ENCODE measurements at places on chromosomes 1 and 21.

- no peak for DNase-seq
Observed at GRCh38 chr21:16427587-16428087, 697.9 kb downstream of the USP25 start.

DNA sequence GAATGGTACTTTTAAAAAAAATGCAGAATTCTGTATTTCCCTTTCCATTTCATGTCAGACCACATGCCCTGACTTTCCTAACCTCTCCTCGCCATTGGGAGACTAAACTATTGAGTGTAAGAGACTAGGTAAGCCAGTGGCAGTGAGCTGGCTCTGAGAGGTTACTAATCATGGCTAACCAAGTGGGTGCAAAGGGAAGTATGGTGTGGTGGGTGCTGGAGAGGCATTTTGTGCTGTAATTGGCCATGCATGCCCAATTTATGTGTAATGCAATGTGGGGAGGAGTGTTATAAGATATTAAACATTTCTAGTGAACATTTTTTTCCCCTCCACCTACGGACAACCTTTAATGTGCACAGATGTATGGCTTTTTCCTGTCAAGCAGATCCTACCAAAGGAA, 190.1 kb downstream of the LMO4 start:
- DNase-seq = no peak

GRCh38 chr21:45335761-45336534, 48.3 kb upstream of the POFUT2 start:
- DNase-seq = no peak

DNA sequence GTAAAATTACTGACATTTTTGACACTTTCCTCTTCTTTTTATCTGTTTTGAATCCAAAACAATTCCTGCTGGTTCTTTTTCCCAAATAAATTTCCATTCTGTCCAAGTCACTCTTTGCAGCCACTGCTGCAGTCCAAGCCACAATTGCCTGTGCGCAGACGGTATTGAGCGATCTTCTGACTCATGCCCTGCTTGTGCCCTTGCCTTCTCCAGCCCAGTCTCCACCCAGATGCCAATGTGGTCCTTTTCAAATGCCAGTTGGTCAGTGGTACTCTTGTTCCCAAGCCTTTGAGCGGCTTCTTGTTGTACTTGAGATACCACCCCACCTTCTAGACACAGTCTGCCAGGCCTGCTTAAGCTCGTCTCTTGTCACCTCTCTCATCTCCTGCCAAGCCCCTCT, 78.9 kb downstream of the CAMTA1 start:
- no peak for DNase-seq

DNA sequence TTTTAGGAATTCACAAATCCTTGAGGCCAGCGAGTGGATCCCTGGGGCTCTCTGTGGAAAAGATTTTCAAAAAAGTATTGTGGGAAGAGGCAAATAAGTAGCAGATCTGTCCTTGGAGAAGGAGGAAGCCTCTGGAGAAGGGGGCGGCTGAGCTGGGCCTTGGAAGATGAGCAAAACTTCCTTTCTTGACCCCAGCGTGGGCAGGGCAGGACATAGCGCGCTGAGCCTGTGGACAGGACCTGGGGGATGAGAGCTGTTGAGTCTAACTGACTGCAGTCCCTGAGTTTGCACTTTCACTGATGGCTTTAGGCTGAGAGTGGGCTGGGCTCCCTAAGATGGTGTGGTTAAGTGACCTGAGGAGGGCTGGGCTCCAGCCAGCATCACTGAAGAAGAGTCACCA, 170.2 kb upstream of the GALNT2 start:
- no peak for DNase-seq

- DNase-seq = no peak
Observed at GRCh38 chr1:245475126-245475525, 320.3 kb downstream of the KIF26B start.

- no peak for DNase-seq
Observed at GRCh38 chr1:228368801-228369607, 37.6 kb downstream of the TRIM11 start.

DNA sequence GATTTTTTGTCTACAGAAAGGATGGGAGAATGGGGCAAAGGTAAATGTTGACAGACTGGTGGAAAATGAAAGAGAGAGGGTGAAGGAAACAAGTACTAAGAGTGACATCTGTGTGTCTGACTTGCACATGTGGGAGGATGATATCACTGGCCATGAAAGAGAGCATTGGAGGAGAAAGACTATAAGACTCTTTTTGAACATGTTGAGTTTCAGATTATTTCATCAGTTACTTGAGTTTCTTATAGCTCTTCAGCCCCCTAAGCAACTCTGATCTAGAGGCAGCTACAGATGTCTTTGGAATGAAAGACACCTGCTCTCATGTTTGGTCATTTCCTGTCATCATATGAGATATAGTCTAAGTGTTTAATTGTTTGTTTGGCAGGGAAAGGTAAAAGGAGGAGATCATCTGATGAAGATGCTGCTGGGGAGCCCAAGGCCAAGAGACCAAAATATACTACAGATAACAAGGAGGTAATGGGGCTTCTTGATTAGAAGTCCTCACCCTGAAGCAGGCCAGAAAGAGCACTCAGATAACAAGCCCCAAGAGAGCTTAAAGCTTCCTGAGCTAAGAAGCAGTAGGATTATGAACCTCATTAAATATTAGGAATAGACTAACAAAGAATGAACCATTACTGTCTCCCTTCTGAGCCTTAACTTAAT, 4.5 kb downstream of the POLR3C start:
- DNase-seq = no peak

- DNase-seq = no peak
Observed at GRCh38 chr1:43904660-43905551, 28.7 kb upstream of the ARTN start.

GRCh38 chr21:42654913-42655795, 1.7 kb downstream of the PDE9A start:
- no peak for DNase-seq

DNA sequence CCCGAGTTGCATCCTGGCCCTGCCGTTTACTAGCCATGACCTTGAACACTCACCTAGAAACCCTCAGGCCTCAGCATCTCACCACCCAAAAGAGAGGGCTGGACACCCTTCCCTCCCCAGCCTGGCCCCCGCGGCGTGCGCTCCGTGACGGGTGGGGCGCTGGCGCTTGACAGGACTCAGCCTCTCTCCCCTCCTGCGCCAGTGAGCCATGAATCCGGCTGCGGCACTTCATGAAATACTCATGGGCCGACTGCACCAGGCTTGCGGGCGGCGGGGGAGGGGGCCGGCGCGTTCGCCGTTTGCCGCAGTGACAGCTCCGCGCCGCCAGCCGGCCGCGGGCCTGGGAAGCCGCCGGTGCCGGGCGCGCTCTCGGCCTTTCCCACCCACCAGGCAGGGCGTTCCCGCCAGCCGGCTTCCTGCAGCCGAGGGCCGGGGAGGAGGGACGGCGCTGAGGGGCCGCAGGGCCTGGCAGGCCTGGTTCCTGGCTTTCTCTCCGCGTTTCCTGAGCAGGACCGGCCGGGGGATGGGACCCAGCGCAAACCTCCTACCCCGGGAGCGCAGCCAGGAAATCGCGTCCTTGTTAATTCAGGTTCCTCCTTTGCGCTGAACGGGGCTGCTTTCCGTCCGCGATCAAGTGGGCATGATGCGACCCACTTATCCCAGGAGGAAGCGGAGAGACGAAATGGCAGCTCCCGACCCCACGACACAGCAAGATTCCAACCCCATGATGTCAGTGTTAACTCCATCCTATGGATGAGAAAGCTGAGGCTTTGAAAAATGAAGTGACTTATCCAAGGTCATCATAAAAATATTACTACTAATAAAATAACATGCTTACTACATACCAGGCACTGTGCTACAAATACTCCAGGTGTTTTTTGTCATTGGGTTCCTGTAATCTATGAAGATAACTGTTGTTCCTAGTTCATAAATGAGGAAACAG, 9.1 kb upstream of the LUZP1 start:
- DNase-seq = no peak

GRCh38 chr1:22139817-22140216, 3.1 kb downstream of the WNT4 start:
- DNase-seq = no peak

DNA sequence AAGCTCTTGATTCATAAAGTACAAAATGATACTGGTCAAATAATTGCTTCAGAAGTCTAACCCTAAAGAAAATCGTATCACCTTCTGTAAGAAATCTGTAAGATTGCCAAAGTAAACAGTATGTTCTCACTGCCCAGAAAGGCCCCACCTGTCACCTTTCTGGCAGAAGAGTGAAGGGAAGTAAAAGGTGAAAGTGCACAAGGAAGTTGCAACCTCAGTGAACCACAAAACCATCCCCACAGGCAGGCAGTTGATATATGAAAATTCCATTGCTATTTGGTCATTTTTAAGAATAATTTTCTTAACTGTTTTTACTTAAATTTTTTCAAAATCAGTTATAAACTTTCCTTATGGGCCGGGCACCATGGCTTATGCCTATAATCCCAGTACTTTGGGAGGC, 48.5 kb upstream of the FBXO28 start:
- DNase-seq = no peak

GRCh38 chr1:62882201-62883104, 98.5 kb downstream of the ATG4C start:
- no peak for DNase-seq

DNA sequence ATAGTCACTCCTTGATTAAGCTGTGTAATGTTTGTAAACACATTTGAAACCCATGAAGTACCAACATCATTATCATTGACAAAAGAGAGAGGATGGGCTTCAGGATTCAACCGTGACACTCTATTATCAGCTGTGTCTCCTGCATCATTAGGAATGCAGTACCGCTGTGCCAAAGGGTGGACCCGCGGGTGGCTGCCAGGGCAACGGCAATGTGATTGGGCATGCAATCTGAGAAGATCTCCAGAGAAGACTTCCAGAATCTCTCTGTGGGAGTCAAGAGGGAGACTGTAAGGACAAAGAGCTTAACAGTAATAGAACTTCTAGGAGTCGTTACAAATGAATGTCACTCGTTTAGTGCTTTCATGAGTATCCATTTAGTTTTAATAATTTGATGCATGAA, 97.9 kb downstream of the USH2A start:
- no peak for DNase-seq

GRCh38 chr21:37071561-37072273, 1.2 kb downstream of the PIGP start:
- DNase-seq = no peak

- DNase-seq = no peak
Observed at GRCh38 chr1:224786533-224787250, 142.8 kb upstream of the DNAH14 start.

GRCh38 chr1:201573030-201573429, 34.1 kb downstream of the NAV1 start:
- no peak for DNase-seq

- DNase-seq = peak; percentile 21
Observed at GRCh38 chr1:110634455-110635311, 28.5 kb upstream of the KCNA2 start.

GRCh38 chr1:92791487-92792066, 6.7 kb upstream of the EVI5 start:
- no peak for DNase-seq

DNA sequence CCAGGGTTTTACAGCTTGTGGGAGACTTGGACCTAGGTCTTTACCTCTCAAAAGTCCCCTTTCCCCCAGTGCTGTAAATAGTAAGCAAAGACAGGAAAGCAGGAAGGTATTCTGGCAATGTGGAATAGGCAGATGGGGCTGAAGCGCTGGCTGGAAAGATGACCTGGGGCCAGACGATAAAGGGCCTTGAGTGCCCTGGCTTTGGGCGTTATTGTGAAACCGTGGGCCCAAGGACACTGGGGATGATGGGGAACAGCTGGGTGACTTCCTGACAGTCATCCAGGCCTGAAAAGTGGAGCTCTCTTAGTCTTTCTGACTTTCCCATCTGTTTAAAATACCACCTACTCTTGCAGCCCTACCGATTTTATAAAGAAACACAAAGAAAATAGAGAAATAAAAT, 16.3 kb downstream of the URB2 start:
- no peak for DNase-seq

DNA sequence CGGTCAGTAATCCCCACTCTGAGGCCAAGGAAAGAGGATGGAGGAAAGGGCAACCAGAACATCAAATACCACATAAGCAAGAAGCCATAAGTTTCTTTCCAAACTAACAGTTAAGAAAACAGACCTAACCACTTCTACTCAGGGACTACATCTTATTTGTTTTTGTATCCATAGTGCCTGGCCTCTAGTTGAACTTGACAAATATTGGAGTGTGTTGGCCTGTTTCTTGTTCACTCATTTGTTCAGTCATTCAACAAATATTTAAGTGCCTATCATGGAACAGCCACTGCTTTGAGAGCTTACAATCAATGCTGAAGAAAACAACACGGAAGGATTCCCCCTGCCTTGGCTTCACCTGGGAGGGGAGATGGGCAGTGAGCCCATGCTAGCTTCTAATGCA, 69.7 kb downstream of the ST6GALNAC3 start:
- DNase-seq = no peak

GRCh38 chr1:66533804-66534740, at the start of gene SGIP1:
Gene SGIP1 (plus strand): TSS chr1:66534153. CDS start chr1:66534359, 206 bp downstream.
- no peak for DNase-seq

GRCh38 chr1:177411381-177411780, 240.6 kb downstream of the BRINP2 start:
- no peak for DNase-seq

DNA sequence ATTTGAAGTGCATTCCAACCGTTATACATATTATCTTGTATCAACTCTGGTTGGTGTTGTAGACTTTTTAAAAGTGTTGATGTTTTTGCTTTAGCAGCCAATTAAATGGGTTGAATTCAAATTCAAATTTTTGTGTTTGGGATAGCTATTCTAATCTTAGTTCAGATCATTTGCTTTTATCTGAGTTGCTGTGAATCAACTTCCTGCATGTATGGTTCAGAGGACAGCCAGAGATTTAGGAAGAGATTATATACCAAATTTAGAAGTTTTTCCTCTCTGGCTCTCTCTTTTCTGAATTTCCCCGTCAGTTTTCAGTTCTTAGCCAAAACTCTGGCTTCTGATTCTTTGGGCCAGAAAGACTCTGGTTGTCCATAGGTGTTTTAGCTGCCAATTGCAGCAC, 415.5 kb downstream of the NUF2 start:
- DNase-seq = no peak

DNA sequence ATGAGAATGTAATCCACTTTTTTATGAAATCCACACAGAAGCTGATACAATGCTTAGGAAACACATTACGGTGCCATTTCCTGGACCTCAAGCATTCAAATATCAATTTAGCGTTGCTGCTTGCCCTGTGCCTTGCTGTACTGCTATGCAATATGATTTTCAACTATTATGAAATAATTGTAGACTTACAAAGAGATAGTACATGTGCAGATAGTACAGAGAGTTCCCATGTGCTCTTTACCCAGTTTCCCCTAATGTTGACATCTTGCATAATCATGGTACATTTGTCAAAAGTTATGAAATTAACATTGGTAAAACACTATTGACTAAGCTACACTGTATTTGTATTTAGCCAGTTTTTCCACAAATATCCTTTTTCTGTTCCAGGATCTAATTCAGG, 37.7 kb upstream of the PTBP2 start:
- no peak for DNase-seq

DNA sequence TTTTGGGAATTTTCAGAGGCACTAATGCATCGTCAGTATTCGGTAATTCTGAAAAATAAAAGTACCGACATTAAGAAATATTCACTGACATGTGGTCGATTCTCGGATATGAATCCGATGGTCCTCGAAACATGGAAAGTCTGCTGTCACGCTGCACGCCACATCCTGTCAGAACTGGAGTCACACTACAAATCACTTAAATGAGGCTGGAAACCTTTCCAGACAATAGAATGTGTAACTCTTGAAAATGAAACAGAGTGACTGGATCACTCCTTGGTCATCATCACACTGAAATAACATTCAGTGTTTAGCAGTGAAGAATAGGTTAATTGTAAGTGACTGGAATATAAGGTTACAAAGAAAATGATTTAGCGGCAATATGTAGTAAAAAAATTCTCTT, 620.1 kb upstream of the ADAMTS5 start:
- no peak for DNase-seq

GRCh38 chr1:89287181-89288050, 14.8 kb upstream of the GBP5 start:
- no peak for DNase-seq
